ENCODE measurements at places on chromosomes 4 and X.

GRCh38 chr4:169070895-169071218 lies 60.8 kb upstream of the CBR4 start:
- no peak for DNase-seq

- no peak for DNase-seq
These were observed 35.5 kb downstream of the DLG3 start for GRCh38 chrX:70479922-70480659.

DNA sequence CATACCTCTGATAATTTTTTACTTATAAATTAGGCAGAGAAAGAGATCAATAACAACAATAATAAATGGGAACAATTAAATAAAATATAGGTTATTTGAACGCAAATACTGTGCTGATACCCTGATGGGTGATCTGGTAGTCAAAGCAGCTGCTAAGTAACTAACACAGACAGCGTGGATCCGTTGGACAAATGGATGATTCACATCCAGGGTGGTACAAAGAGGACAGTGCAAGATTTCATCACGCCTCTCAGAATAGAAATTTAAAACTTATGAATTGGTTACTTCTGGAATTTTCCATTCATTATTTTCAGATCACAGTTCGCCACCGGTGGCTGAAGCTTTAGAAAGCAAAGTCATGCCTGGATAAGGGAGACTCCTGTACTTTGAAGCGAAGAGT lies 1066.0 kb upstream of the ADGRL3 start:
- no peak for DNase-seq

GRCh38 chr4:53365121-53365485 lies 758 bp downstream of the SCFD2 start:
- no peak for DNase-seq

DNA sequence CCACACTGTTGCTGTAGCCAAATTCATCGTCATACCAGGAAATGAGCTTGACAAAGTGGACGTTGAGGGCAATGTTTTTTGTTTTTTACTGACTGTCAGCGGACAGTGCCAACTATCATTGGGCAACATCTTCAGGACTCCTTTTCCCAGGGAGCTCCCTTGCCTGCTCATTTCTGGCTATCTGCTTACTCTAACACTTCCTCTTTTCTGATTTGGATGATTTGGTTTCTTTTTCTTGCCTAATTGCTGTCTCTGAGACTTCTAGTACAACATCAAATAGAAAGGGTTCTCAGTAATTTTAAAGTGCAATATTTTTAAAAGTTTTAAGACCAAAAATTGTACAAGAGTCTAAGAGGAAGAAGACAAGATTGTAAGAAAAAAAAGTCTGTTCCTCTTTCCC lies 92.0 kb upstream of the KLHL4 start:
- no peak for DNase-seq

GRCh38 chr4:69073375-69073774 lies 22.9 kb upstream of the UGT2B7 start:
- DNase-seq, result no peak

- no peak for DNase-seq
These were observed 7.9 kb downstream of the MFSD8 start for GRCh38 chr4:127957105-127957504.

DNA sequence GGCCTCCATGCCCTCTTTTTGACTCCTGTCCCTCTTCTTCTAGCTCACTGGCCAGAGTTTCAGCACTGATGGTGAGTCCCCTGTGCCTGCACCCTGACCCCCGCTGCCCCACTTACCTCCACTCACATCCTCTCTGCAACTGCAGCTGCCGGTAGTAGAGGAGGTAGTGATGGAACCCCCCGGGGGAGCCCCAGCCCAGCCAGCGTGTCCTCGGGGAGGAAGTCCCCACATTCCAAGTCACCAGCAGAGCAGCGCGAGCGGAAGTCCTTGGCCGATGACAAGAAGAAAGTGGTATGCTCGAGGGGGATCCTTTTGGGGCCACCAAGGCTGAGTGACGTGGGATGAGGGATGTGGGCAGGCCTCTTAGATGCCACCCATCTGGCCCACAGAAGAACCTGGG lies 5.8 kb downstream of the ARAF start:
- DNase-seq, result no peak

DNA sequence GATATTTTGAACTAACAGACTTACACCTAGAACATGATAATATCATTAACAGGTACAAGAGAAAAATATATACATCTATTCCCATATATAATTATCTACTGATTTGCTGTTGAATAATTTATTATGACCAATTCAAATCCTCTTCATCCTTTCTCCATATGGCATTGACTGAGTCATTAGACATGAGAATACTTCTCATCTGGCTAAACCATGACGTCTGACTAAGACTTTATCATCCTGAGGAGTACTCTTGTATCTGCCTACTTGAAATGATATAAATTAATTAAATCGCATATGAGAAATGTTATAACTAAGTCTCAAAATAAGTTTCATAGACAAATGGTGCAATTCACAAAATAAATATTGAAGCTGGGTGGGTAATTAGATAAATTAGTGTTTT lies 67.4 kb downstream of the EMCN start:
- DNase-seq, result no peak

- no peak for DNase-seq
These were observed 102.4 kb upstream of the TMLHE start for GRCh38 chrX:155715141-155715540.

DNA sequence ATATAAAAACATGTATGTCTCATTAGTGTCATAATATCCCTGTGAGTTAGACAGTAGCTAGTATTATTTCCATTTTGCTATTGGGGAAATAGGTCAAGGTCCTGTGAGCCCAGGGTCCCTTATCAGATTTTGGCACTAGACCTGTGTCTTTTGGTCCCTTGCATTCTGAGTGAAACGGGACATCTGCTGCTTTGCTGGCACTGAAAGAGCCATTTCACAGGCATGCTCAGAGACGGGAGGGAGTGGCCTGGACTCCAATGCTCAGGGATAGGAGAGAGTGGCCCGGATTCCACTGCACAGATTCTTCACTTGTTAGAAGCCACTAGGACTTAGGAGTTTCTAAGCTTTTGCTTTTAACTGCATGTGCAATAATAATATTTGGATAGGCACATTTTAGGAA lies 177.2 kb downstream of the TSPAN5 start:
- no peak for DNase-seq

DNA sequence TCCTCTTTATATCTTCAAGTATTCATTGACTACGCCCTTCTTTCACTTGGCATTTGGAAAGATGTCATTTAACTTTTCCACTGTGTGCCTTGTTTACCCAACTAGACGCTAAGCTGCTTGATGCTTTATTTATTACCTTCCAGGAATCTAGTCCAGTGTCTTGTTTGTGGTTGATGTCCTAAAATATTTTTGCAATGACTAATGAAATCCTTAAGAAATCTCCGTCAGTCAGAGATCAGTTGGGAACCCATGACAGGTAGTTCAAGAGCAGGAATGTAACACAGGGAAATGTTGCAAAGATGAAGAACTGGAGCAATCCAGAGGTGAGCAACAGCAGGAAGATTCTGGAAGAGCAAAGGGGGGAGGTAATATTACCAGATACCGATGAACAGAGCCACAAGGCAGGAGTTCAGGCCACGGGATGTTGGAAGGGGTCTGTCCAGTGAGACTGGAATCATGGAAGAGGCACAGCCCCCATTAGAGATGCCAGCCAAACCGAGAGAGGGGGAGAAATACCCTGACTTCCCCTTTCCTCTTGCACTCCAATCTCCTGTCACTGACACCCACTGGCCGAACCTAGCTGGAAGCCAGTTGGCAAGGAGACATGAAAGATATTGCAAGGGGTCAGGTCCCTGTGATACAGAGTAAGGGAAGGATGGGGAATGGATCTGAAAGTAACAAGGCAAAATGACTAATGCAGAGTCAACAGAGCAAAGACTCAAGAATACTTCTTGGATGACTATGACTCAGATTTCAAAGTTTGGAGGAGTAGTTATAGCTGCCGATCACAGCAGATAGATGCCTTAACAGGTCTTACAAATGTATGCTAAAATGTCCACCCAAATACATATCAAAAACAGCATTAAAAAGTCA lies 62.7 kb upstream of the PHKA2 start:
- DNase-seq, result no peak

- DNase-seq, result no peak
These were observed 602.5 kb downstream of the RAPGEF2 start for GRCh38 chr4:159705334-159705733.

- no peak for DNase-seq
These were observed 158.8 kb downstream of the RBMX2 start for GRCh38 chrX:130560544-130560943.

DNA sequence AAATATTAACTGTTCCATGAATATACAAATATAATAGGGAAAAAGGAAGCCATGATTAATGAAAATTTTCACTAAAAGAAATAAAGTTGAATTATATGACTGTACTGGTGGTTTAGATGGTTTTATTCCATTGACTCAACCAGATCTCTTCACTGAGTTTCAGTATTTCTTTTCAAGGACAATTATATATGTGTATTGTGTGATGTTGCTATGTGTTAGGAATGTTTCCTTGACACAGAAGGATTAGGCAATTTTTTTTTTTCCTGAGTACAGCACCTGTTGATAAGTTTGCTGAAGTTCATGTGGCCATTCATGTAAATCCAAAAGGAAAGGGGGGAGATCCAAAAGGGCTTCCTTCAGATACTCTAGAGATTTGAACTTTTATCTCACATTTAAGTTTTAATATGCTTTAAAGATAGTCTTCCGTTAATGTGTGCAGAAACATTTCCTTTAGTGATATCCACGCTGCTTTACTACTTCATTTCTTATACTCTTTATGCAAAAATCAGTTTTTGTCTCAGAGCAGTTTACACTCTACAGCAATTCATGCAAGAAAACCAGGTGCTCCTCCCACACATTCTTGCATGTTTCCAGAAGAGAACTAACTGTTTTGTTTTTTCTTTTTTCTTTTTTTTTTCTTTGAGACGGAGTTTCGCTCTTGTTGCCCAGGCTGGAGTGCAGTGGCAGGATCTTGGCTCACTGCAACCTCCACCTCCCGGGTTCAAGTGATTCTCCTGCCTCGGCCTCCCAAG lies 249.1 kb downstream of the RPA4 start:
- DNase-seq, result no peak

GRCh38 chr4:138301536-138301935 lies 59.4 kb upstream of the SLC7A11 start:
- DNase-seq, result no peak

GRCh38 chrX:136121788-136122187 lies 25.5 kb upstream of the FHL1 start:
- no peak for DNase-seq

DNA sequence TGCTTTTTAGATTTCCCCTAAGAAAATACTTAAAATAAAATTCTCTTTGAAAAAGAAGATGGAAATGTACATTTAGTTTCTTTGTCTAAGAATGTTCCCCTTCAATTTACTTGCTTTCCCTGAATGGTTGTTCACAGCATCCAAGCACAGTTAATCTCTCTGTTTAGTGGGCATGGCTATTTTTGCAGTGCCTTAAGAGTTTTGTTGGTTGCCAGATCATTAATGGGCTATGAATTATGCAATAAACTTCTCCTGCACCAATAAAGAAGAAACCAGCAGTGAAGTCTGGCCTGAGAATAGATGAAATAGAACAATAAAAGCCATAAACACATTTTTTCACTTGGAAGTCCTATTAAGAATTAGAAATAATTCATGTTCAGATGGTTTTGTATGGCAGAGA lies 980.4 kb upstream of the IGFBP7 start:
- no peak for DNase-seq

- no peak for DNase-seq
These were observed 207.7 kb upstream of the SLIT2 start for GRCh38 chr4:20043991-20044390.

GRCh38 chrX:100687546-100687945 lies 43.5 kb downstream of the SRPX2 start:
- DNase-seq, result no peak

DNA sequence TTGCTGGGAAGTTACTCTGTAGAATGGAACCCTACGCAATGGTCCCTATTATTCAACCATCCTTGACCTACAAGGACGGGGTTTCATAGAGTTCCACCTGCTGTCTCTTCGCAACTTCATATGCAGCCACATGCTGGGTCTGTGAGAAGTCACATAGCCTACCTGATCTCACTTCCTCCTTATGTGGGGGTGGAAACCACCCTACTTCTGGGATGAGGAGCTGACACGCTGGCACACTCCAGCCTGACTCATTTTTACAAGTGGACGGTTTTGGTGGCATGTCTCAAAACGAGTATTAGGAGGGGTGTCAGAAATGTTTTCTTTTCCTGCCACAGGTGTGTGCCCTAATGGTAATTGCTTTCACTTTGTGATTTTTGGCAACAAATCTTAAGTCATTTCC lies 36.8 kb upstream of the ARSD start:
- DNase-seq, result no peak

- no peak for DNase-seq
These were observed 922.0 kb upstream of the PABPC4L start for GRCh38 chr4:135123632-135124031.

- no peak for DNase-seq
These were observed 960 bp downstream of the TRPC3 start for GRCh38 chr4:121950680-121951520.

- no peak for DNase-seq
These were observed 32.2 kb upstream of the CCSER1 start for GRCh38 chr4:90095000-90095399.

DNA sequence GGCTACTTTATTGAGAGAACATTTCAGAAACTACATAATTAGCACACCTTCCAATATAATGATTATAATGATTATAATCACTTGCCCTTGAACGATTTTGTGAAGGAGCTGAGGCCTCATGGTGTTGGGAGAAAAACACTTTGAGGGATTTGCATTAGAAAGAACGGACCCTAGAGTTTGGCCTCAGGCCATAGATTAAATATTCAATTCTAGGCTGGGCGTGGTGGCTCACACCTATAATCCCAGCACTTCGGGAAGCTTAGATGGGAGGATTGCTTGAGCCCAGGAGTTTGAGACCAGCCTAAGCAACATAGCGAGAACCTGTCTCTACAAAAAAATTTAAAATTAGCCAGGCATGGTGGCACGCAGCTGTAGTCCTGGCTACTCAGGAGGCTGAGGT lies 12.9 kb upstream of the PRKG2 start:
- no peak for DNase-seq

DNA sequence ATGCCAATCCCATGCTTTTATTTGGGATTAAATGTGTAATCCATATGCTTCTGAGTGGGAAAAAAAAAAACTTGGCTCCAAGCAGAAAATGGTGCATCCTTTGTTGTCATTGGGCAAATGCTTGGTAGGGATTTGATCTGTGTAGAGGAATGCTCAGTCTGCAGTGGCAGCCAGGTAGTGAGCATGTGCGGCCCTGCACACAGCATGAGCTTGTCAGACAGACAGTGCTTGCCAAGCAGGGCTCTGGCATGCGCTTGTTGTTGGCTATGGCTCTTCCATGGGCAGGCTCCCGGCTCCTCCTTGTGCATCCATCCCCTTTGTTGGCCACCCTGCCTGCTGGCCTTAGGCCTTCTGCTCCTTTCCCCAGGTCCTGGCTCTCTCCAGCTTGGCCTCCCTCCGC lies 130.3 kb downstream of the GPR143 start:
- no peak for DNase-seq

- no peak for DNase-seq
These were observed 87.5 kb downstream of the GLRA2 start for GRCh38 chrX:14616836-14617235.

GRCh38 chr4:86641516-86642090 lies 47.5 kb downstream of the PTPN13 start:
- no peak for DNase-seq
